ENCODE measurements at places on chromosomes 13 and 19.

- DNase-seq, result no peak
These were observed 110.8 kb downstream of the ZNF536 start for GRCh38 chr19:30482956-30483355.

DNA sequence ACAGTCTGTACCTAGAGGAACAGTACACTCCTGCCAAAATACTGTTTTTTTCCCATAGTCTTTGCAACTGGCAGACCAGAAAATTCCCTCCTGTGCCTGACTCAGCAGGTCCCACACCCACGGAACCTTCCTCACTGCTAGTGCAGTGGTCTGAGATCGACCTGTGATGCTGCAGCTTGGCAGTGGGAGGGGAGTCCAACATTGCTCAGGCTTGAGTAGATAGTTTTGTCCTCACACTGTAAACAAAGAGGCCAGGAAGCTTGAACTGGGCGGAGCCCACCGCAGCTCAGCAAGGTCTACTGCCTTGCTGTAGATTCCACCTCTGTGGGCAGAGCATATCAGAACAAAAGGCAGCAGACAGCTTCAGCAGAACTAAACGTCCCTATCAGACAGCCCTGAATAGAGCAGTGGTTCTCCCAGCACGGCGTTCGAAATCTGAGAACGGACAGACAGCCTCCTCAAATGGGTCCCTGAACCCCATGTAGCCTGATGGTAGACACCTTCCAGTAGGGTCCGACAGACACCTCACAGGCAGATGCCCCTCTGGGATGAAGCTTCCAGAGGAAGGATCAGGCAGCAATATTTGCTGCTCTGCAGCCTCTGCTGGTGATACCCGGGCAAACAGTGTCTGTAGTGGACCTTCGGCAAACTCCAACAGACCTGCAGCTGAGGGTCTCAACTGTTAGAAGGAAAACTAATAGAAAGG, 92.7 kb downstream of the SUCLA2 start:
- no peak for DNase-seq

DNA sequence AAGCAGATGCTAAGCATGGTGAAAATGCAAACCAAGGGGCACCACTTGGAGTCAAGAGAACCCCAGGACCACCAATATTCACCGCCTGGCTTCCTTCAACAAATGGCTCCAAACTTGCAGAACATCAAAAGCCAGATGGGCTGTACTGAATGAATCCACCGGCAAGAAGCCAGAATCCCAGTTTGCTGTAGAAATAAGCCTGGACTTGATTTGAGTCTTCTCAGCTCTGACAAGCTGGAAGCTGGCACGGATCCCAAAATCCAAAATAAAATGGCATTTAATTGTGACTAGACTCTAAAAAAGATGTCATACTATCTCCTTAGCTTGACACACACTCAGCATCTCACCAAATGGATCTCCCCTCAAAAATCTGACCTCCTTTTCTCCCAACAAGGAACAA, 11.9 kb downstream of the EFNB2 start:
- DNase-seq, result no peak

DNA sequence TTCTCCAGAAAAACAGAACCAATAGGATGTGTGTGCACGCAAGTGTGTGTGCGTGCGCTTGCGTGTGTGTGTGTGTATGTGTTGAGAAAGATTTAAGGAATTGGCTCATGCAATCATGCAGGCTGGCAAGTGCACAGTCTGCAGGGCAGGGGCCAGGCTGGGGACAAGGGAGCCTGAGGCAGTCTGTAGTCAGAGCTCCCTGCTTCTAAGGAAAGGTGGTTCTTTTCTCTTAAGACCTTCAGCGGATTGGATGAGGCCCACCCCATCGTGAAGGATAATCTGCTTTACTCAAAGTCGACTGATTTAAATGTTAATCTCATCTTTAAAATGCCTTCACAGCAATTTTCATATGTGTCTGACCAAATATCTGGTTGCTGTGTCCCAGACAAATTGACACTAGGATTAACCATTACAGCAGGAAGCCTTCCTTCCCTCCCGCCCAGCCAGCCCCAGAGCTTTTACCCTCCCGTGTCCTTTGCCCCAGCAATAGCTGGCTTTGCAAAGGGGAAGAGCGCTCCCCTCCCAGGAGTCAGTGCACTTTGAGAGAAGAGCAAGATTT, 15.0 kb upstream of the NAXD start:
- no peak for DNase-seq

DNA sequence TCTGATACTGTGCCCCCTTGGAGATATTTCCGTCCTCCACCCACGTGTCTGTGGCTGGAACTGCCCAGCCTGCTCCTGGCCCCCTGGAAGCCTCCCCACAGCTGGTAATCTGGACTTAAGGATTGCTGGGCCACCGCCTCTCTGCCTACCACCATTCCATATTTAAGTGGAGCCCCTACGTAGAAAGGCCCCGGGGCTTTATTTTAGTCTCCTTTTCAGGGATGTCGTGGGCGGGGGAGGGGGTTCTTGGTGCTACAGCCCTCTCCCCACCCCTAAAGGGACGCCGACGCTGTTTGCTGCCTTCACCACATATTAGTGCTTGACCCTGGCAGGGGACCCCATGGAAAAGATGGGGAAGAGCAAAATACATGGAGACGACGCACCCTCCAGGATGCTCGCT, 2.7 kb upstream of the NOP53 start:
- no peak for DNase-seq

- DNase-seq, result no peak
These were observed 1.1 kb downstream of the CNOT3 start for GRCh38 chr19:54138489-54139256.

DNA sequence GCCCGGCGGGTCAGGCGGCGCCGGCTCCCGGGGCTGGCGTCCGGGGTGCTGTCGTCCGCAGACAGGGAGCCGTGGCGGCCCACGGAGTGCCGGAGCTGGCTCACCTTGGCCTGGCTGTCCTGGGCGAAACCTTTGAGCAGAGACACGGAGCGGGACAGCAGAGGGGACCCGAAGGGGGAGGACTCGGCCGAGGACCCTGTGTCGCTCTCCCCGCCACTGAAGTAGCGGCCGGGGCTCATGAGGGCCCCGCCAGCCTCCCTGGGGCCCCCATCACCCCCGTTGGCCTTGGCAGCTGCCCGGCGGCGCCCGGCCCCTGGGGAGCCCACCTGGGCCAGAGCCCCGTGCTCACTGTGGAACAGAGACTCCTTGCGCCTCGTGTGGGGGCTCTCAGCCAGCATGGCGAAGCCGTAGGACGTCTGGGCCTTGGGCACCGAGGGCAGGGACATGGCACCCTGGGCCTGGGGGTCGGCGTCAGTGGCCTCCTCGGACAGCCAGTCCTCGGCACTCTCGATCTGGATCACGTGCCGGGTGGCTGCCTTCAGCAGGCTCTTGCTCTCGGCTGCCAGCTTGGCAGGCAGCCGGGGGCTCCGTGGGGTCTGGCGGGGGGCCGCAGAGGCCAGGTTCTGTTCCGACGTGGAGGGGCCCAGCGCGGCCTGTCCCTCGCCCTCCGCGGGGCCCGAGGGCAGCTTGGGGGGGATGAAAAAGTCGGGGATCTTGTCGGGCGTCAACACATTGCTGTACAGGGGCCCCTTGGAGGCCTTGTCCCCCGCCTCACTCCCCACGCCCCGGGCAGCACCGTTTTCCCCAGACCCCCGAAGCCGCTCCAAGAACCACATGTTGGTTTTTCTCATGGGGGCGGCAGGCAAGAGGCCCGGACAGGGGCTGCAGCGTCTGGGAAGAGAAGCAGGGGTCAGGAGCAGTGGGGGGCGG, 1.2 kb downstream of the C2CD4C start:
- DNase-seq, result no peak
